ENCODE measurements at places on chromosomes 16 and 17.

DNA sequence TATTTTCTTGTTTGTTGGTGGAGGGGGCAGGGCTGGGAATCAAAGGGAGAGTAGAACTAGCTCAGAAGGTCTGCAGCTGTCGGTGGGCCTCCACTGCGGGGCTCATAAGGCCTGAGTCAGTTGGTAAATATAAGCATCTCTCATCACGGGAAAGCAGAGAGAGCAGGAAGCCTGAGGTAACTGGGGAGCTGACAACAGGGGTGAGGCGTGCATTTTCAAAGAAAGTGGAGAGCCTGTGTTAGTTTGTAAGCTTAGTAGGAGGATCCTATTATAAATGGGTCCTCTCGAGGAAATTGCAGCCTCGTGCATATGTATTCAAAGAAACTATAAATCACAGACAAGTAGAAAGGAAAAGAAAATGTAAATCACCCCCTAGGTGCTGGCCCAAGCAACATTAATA, 221.0 kb upstream of the CDH13 start:
- DNase-seq = no peak

DNA sequence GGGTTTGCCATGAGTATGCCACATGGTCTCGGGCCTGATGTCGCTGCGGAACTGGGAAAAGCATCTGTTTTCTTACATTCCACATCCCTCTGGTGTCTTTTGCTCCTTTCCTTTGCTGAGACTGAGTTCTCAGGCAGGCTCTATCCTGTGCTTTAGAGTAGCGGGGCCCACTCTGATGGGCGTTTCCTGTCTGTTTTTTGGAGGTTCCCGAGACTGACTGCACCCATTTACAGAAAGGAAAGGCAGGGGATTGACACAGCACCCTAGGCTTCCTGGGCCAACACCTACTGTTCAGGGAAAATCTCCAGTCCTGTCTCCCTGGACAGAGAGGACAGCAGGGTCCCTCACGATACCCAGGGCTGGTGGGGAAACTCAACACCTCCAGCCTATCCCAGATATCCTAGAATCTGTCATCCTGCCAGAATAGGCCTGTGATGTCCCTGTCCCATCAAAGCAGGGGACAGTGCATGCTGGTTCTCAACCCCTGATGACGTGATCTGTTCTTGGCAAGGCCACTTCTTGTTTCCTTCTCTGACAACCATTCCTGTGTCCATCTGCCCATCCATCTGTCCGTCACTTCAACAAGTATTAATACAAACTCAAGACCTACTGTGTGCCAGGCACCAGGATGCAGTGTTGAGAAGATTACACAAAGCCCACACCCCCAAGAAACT, 42.2 kb downstream of the ACTG1 start:
- DNase-seq = no peak

- no peak for DNase-seq
Measured at GRCh38 chr17:39543664-39544063, 64.1 kb downstream of the NEUROD2 start.

DNA sequence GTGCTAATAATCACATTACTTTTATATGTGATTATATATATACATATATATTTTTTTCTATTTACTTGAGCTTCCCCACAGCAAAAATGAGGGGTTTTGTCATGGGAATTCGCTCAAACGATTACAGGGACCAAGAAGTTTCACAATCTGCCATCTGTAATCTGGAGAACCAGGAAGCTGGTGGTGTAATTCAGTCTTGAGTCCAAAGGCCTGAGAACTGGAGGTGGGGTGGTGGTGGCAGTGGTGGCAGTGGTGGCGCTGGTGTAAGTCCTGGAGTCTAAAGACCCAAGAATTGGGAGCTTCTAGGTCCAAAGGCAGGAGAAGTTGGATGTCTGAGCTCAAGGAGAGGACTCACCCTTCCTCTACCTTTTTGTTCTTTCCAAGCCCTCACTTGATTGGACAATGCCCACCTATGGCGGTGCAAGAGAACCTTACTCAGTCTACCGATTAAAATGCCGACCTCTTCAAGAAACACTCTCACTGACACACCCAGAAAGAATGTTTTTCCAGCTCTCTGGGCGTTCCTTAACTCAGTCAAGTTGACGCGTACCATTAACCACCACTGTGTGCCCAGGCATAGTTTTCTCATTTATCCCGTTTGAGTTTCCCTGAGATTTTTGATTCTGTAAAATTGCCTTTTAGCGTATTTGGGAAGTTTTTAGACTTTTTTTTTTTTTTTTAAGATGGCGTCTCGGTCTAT, 31.9 kb downstream of the POLR2A start:
- DNase-seq = no peak

- DNase-seq = no peak
Measured at GRCh38 chr17:41457676-41458075, 9.5 kb downstream of the KRT32 start.

GRCh38 chr17:59746849-59747445, 39.5 kb downstream of the VMP1 start:
- no peak for DNase-seq

GRCh38 chr16:48139517-48139916, 16.3 kb downstream of the ABCC12 start:
- DNase-seq = no peak

Measured in CD4-positive, alpha-beta T cell treated with Interferon alpha-2 for 1 hour (primary cell).